Mucosa of gallbladder (tissue), 1 donor: ENCODE measurements at places on chromosomes 2 and 18. TPM values are rescaled to one million over a fixed set of nuclear protein-coding genes. Genes with fewer than 3 reads are reported as not detected.

CDH20 gene
- total RNA-seq = not detected

SPC25 gene
- total RNA-seq = 0.49 TPM

PLGLB1 gene
- 6.3 TPM for total RNA-seq

CNTNAP5 gene
- total RNA-seq = 31.7 TPM

IGFBP5 gene
- total RNA-seq = 246 TPM

TCF7L1 gene
- total RNA-seq = 7.6 TPM

RTP5 gene
- total RNA-seq = not detected

RAB6C gene
- 0.23 TPM for total RNA-seq

RSAD2 gene
- 1.3 TPM for total RNA-seq

LYG2 gene
- not detected for total RNA-seq

LYPD6 gene
- 30.1 TPM for total RNA-seq

ZSWIM2 gene
- total RNA-seq = not detected

C2orf15 gene
- 5.8 TPM for total RNA-seq

TMEM18 gene
- total RNA-seq = 18.6 TPM

ZNF892 gene
- 7.8 TPM for total RNA-seq

MRPS5 gene
- 54.0 TPM for total RNA-seq

GALM gene
- 32.6 TPM for total RNA-seq

CNGA3 gene
- total RNA-seq = not detected

DNA sequence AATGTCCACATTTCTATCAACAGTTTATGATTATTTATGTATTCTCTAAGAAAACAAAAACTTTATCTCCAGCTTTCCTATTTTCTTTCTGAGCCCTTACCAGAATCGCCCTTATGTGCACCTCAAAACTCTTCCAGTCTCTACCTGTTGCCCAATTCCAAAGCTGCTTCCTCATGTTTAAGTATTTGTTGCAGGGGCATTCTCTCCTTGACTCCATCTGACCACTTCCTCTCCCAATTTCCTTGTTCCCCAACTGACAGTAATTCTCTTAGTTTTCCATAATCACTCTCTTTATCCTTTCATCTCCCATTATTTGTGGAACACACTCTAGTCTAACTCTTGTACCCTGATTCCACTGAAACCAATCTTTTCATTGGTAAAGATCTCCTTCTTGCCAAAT lies 105.4 kb upstream of the RBBP8 start:
- DNase-seq = no peak

DNA sequence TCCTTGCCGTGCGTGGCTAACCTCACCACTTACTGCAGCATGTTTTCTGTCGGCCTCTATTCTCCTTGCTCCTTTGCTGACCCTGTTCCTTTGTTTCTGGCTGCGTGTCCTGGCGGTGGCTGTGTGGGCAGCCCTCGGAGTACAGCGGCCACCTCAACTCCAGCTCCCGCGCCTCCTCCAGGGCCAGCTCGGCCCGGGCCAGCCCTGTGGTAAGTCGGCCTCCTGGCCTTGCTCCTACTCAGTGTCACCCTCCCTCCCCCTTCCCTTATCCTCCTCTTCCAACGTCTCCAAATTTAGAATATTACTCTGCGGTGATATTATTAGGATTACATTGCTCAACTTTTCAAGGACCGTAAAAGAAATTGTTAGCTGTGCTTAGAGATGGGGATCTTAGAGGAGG lies 59.5 kb upstream of the RBM44 start:
- DNase-seq = no peak

- DNase-seq = no peak
Measured at GRCh38 chr18:46001074-46001473, 33.9 kb upstream of the EPG5 start.

DNA sequence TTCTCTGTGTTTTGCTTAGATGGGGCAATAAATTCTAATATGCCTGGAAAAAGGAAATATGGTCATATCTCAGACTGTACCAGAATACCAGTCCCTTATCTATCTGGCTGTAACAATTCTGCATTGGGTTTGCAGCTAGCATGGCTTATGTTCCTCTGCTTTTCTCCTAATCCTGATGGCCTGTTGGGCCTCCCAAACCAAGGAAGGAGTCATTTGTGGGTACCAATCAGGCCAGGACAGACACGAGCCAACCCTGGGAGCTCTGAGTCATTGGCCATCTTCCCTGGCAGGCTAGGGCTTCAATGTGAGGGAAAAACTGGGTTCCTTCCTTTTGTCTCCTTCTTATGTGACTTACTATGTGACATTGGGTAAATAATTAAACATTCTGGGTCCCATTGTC lies 12.0 kb downstream of the SMARCAL1 start:
- no peak for DNase-seq

DNA sequence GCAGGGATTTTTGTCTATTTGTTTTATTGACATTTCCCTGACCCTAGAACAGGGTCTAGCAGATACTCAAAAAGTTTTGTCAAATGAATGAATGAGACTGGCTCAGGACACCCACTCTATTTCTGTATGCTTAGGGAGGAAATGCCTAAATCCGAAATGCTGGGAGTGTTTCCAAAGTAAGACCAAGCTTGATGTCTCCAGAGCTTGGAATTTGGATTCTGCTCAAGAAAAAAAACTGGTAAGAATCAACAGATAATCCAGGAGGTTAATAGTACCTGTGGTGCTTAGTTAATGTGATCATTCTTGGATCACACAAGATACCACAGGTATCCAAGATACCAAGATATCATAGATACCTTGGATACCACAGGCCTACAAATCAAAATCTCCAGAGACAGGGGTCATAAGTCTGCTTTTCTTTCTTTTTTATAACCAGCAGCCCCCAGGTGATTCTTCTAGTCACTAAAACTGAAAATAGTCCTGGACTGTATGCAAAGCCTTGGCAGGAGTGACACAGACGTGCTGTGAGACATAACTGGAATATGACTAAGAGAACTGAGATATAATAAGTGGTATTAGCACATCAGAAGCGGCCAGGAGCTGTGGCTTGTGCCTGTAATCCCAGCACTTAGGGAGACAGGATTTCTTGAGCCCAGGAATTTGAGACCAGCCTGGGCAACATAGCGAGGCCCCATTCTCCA lies 39.9 kb upstream of the SP3 start:
- DNase-seq = no peak

- DNase-seq = no peak
Measured at GRCh38 chr2:210252699-210253606, 27.7 kb upstream of the ACADL start.

DNA sequence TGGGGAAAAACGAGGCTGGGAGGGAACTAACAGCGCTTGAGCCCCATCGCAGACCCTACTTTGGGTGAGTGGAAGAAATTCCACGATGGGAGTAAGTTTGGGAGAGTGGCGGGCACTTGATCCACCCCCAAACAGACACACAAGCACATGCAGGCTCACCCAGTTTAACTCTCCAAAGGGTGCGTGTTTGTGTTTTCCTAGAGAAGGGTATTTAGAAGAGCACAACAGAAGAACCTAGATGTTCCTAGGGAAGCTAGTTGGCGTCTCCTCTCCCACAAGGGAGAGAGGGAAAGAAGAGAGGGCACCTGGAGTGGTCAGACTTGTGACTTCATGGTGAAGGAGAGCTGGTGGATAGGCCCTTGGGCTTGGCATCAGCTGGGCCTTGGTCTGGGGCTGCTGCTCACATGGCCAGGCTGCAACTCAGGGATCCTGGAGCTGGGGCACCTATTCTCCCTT lies 3.2 kb downstream of the GATA6 start:
- DNase-seq = no peak

GRCh38 chr2:166341426-166341825 lies 34.3 kb downstream of the SCN9A start:
- DNase-seq = no peak

- no peak for DNase-seq
Measured at GRCh38 chr2:64551851-64552250, 27.7 kb downstream of the AFTPH start.

DNA sequence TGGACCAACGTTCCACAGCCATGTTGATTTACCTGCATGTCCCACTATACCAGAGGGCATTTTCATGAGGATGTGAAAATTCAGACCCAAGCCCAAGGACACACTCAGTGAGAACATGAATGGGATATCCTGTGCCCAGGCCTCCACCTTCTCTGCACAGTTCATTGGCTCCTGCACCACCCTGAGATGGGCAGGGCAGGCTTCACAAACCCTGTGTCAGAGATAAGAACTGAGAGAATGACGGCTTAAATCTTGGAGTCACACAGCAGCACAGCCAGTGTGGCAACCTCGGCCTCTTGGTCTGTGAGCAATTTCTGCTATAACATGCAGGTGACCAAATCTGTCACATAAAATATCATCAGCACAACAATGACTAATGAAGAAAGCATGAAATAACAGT lies 71.9 kb downstream of the UXS1 start:
- no peak for DNase-seq

GRCh38 chr2:178999476-178999875 lies 50.5 kb downstream of the CCDC141 start:
- no peak for DNase-seq

- DNase-seq = no peak
Measured at GRCh38 chr2:79041032-79041448, 15.5 kb downstream of the REG3G start.

DNA sequence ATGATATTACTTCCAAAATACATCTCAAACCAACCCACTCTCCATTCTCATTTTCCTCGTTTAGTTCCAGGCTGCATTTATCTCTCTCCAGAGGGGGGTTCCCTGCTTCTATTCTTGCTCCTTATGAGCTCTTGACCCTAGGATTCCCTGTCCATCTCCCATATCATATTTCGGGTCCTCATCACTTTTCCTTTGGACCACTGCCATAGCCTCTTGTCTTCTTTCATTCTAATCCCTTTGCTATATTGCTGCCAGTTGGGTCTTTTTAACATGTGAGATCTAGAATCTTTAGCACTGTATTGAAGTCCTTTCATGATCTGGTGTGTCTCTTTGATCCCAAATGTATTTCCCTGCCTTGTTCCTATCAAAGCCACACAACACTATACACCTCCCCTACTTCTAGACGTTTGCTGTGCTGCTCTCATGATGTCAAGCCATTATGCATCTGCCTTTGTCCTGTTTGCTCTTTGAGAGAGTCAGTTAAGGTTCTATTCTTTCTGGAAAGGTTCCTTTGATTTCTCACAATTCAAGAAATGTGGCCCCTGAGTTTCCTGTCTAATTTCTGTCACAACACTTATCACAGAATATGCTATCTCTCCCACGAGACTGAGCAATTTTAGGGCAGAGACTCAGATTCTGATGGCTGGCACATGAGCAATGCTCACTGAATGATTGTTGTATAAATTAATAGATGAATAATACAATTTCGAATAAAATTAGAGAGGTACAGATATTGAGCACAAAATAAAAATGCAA lies 43.2 kb upstream of the SESTD1 start:
- no peak for DNase-seq

DNA sequence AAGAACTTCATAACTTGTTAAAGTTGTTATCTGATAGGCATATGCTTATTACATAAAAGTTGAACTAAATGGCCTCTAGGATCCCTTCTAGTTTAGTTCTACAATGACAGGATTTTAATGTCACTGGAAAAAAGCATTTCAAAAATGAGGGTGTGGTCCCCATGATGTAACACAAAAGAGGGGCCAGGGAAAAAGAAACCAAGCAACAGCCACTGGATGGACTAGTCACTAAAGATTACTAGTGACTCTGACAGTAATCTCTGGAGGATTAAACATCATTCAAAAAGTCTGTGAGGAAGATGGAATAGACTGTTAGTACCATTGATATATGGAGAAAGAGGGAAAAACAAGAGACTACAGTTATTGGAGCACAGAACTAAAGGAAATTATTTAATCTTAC lies 22.6 kb downstream of the SEPTIN10 start:
- DNase-seq = no peak

GRCh38 chr2:63780518-63781155 lies 61.1 kb upstream of the UGP2 start:
- no peak for DNase-seq

GRCh38 chr2:23241121-23241520 lies 143.9 kb upstream of the KLHL29 start:
- DNase-seq = no peak

DNA sequence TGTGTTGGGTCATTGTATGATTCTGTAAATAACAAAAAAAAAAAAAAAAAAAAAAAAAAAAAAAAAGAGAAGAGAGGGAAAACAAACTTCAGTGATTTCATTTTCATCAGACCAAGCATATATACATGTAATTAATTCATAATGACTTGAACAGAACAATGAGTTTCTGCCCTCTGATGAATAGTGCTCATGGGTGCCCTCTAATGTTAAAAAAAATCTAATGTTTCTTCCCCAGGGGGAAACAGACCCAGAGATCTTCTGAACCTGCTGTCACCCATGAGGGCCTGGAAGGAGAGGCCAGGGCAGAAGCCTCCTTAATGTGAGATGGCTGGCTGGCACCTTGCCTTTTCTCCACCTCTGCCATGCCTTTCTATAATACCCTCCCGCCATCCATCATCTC lies 289.2 kb downstream of the ZNF521 start:
- no peak for DNase-seq

- no peak for DNase-seq
Measured at GRCh38 chr2:231455222-231455621, 9.1 kb downstream of the NCL start.

DNA sequence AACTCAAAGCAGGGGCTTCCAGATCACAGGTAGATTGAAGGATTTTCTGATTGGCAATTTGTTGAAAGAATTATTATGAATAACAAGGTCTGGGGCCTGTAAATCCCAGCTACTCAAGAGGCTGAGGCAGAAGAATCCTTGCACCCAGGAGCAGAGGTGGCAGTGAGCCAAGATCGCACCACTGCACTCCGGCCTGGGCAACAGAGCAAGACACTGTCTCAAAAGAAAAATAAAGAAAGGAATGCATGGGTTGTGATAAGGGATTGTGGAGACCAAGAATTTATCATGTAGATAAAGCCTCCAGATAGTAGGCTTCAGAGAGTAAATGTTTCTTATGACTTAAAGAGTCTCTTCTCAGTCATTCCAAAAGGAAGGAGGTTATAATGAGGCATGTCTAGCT lies 35.8 kb upstream of the DYNAP start:
- no peak for DNase-seq

GRCh38 chr18:56475250-56475649 lies 163.1 kb downstream of the TXNL1 start:
- DNase-seq = no peak

- DNase-seq = no peak
Measured at GRCh38 chr2:101135412-101136296, 15.5 kb downstream of the TBC1D8 start.

DNA sequence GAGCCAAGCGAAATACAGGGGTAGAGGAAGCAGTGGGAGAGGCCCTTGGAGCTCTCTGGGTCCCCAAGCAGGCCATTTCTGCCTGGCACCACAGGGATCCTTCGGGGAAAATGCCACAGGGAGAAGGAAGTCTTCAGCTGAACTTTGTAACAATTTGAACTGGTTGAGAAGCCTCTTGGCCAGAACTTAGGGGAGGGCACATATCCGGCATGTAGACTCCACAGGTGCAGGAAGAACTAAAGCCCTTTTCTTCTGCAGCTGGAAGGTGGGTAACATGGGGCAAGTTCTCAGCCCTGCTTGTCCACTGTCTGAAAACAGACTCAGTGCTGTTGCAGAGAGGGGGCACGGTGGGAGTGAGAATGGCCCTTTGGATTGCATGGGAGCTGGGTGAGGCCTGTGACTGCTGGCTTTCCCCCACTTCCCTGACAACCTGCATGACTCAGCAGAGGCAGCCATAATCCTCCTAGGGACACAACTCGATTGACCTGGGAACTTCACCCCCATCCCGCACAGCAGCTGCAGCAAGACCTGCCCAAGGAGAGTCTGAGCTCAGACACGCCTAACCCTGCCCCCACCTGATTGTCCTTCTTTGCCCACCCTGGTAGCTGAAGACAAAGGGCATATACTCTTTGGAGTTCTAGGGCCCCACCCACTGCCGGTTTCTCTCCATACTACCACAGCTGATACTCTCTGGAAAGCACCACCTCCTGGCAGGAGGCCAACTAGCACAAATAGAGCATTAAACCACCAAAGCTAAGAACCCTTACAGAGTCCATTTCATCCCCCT lies 101.6 kb upstream of the FAM136A start:
- no peak for DNase-seq
